Amniotic epithelial cell (primary cell): ENCODE measurements at places on chromosomes 11 and 22.

- DNase-seq: no peak
Measured at GRCh38 chr11:93166194-93166593, 31.6 kb downstream of the SLC36A4 start.

GRCh38 chr11:63879598-63880402 is 37.2 kb downstream of the RCOR2 start:
- peak; percentile 57 for DNase-seq

DNA sequence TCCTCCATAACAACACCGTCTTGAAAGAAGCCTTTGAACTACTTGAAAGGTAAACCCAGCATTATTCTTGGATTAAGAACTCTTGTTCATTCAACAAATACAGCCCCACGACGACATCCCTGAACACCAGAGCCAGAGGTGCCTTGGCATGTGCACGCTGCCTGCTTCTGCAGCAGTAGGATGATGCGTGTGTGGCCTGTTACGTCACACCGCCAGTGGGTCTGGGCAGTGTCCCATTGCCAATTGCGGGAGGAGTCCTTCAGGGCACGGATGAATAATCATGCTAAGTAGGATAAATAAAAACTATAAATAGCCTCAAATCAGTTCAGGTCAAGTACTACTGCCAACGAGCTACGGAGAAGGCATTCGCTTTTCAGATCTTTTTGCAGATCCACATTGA is 380.5 kb downstream of the SHANK2 start:
- DNase-seq: no peak

GRCh38 chr22:46068181-46068592 is 82.1 kb upstream of the PPARA start:
- no peak for DNase-seq

GRCh38 chr22:49009359-49010063 is 818.2 kb downstream of the BRD1 start:
- DNase-seq: no peak

DNA sequence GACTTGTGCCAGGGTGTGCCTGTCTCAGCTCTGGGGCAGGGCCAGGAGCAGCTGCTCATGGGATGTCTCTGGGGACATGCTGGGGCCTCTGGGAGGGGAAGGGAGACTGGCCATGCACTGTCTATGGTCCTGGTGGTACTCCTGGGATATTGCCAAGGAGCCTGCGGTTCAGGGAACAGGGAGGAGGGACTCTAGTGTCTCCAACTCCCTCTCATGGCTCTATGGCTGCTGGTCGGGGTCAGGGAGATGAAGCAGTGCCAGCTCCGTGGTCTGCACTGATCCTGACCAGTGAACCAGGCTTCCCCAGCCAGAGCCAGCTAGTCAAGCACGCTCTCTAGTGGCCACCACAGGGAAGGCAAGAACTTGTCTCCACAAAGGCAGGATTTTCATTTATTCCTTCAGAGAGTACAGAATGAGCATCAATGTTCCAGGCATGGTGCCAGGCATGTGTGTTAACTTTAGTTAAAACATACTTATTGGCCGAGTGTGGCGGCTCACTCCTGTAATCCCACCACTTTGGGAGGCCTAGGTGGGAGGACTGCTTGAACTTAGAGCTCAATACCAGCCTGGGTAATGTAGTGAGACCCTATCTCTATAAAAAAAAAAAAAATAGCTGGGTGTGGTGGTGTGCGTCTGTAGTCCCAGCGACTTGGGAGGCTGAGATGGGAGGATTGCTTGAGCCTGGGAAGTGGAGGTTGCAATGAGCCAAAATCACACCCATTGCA is 2.5 kb upstream of the BEST1 start:
- peak; percentile 84 for DNase-seq

- no peak for DNase-seq
Measured at GRCh38 chr11:44760477-44760872, 33.7 kb downstream of the TSPAN18 start.

GRCh38 chr22:29994027-29994715 is 86.1 kb upstream of the HORMAD2 start:
- peak; percentile 87 for DNase-seq

DNA sequence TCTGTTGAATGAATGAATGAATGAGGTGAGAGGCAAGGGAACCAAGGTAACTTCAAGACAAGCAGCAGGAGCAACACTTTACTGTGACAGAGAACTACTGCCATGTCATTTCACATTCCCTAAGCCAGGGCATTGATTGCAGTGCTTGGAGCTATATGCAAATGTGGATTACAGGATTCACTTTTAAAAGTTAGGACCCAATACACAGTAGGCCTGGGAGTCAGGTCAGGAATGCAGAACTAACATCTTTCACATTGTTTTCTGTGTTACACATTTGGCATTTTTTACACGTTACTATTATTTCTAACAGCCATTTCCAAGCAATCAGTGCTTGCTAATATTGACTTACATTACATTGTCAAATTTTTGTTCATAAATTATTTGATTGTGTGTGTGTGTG is 26.2 kb upstream of the ME3 start:
- DNase-seq: no peak

GRCh38 chr11:70627219-70627618 is 228.9 kb downstream of the CTTN start:
- DNase-seq: no peak

DNA sequence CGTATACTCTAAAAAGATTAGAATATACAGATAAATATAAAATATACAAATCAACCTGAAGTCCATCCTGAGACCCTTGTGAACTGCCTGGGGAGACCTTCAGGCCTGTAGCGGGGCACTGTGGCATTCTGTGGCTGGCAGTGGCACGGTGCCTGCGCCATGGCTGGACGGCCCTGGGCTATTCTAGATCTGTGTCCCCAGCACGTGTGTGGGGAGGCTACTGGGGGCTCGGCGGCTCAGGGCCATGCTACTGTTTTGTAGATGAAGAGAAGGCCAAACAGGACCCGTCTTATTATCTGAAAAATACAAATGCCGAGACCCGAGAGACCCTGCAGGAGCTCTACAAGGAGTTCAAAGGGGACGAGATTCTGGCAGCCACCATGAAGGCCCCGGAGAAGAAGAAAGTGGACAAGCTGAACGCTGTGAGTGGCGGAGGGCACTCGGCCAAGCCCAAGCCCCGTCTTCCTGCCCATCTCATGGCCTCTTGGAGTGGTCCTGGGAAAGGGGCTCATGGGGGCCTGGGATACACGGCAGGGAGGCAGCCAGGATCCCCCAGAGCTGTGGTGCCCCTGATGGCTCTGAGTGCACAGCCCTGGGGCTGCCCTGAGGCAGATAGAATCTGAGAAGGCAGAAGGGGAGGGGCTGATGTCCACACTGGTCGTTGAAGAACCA is 18.8 kb downstream of the PPIL2 start:
- no peak for DNase-seq

GRCh38 chr11:73384125-73384441 is 7.9 kb downstream of the RELT start:
- DNase-seq: no peak

- DNase-seq: no peak
Measured at GRCh38 chr11:21492931-21493330, 700.0 kb upstream of the ANO5 start.

GRCh38 chr22:26139310-26139709 is 30.0 kb upstream of the SEZ6L start:
- no peak for DNase-seq

DNA sequence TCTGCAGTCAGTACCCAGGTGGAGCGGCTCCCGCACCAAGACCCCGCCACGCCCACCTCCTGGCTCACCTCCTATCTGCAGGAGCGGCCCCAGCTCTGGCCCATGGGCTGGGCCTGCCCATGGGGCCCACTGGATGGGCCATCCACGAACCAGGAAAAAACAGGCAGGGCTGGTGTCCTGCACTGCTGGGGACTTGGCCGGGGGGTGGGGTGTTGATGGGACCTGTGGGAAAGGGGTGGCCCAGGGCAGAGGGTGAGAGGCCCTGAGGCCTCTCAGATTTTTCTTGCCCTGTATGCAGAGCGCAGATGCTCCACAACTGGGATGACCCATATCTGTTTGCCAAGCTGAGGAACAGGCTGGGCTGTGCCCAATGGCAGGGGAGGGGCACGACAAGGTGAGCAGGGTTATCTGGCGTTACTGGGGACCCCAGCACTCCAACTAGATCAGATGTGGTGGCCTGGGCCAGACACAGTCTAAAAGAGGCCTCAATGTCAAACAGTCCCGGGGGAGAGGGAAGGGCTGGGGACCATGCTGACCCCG is 2.7 kb upstream of the PIM3 start:
- DNase-seq: no peak

DNA sequence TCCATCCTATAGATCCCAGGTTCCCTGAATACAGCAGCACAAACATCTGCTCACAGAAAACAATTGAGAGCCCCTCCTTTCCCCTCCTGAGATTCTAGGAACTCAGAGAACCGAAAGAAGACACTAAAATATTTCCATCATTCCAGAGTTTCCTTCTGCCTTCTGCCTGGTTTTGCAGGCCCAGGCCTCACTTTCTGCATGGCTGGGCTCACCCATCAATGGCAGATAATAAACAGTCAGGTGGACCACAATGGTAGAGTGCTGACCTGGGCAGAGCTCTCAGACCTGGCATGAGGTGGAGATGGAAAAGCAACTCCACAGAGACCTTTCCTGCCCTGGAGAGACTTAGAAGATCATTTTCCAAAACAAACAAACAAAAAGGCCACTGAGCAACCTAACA is 389.1 kb downstream of the NXPE2 start:
- DNase-seq: no peak

- DNase-seq: no peak
Measured at GRCh38 chr11:83175815-83176214, 17.7 kb upstream of the ANKRD42 start.

GRCh38 chr11:94550513-94550912 is 6.8 kb downstream of the FUT4 start:
- DNase-seq: no peak

DNA sequence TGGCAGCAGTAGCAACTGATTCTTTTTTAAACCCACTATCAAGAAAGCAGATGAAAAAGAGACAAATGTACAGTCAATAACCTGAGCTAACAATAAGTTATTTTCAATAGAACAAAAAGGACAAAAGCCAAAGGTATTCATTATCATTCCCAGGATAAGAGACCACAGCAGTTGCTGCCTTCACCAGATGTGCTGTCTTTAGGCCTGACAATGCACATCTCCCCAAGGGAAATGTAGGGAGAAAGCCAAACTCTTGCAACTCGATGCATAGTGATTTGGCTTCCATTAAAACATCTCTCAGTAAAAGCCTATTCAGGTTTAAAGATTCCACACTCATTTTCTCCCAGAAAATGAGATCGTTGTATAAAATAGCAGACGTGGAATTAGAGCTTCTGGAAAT is 210.7 kb downstream of the METTL15 start:
- DNase-seq: no peak

GRCh38 chr22:46902998-46903916 is 140.8 kb downstream of the TBC1D22A start:
- DNase-seq: no peak

- peak; percentile 68 for DNase-seq
Measured at GRCh38 chr11:72321381-72321996, 77.5 kb upstream of the PHOX2A start.

- no peak for DNase-seq
Measured at GRCh38 chr11:70306586-70307033, 36.1 kb downstream of the PPFIA1 start.

DNA sequence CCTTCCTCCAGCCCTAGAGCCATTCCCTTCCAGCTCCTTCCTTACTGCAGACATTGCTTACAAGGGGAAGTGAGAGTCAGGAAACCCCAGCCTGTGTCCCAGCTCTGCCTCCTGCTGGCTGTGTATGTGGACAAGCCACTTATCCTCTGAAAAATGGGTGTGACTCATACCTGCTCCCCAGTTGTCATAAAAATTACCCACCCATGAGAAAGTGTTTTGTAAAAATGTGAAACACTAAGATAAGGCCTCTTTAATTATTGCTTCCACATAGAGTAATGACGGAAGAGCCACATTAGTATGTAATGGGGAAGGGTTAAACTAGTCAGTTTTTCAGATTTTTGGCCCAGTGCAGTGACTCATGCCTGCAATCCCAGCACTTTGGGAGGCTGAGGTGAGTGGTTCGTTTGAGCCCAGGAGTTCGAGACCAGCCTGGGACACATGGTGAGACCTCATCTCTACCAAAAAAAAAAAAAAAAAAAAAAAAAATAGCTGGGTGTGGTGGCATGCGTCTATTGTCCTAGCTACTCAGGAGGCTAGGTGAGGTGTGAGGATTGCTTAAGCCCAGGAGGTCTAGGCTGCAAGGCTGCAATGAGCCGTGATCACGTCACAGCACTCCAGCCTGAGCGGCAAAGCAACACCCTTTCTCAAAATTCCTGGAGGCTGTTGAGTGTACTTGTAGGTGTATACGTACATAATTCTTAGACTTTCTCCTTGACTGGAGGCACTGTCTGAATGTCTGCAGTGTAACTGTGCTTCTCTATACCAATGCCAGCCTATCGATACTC is 84.9 kb downstream of the CTTN start:
- DNase-seq: peak; percentile 88

- no peak for DNase-seq
Measured at GRCh38 chr11:104556606-104557301, 341.5 kb downstream of the CASP12 start.

DNA sequence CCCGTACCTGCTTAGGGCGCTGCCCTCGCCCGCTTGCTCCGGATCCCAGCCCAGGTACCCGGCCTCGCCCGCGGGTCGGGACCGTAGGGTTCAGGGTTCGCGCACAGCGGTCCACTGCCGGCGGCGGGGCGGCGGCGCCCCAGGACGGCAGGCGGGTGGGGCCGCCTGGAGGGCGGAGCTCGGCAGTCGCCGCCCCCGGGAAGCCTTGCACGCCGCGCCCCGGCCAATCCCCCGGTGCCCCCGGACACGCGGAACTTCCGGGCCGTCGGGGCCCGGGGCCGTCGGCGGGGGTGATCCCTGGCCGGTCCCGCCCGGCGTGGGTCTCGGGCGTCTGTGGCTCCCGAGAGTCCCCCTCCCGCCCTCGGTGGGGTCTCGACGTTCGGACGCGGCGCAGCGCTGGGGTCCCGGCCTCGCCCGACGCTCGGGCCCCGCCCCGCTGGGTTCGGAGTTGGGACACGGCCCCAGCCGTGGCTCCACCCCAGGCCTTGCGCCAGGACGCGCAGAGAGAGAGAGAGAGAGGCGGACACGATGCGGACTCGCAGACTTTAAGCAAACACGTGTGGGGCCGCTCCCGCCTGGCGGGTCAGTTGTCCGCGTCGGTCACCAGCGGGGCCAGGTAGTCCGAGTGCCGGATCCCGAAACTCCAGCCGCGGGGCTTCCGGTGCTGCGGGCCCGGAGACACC is at the start of gene TYMP:
TSS of gene TYMP (minus strand) at position 116 of the 683 bp plus-strand sequence. CDS start 303 bp downstream, outside the sequence.
- DNase-seq: peak; percentile 89

DNA sequence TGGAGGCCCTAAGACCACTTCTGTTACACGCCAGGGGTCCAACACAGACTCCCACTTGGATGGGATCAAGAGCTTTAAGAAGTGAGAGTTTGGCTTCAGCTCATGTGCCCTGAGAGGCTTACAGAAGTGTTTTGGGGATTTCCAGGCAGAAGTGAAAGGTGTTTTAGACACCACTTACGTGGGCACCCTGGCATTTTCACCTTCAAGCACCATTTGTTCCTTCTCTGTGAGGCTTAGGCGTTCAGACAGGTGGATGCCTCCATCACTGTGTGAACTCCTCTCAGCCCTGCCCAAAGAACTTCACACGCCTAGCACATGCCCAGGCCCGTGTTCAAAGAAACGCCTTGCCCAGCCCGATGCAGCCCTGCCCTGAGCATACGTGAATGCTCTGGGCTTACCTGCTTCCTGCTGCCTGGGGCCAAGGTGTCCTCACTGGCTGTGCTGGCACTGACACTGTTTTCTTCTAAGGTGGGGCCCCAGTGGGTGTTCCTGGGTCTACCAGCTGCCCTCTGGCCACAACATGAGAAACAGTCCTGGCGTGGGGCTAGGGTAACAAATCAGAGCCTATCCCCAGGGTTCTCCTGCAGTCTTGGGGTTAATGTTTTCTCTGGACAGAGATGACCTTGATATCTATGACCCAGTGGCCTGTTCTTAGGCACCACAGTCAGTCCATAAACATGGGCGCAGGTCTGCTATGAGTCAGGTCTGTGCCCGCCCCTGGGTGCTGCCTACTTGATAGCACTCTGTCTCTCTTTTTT is 34.0 kb downstream of the AMPD3 start:
- no peak for DNase-seq
